ENCODE measurements at places on chromosomes 12 and 14.
A peak's percentile ranks its signal among the peaks of the same experiment; 100 is the strongest.

- DNase-seq = peak; percentile 24
These were observed 160.5 kb downstream of the BTG1 start for GRCh38 chr12:91985002-91985787.

GRCh38 chr12:83954956-83955601 is 957.5 kb downstream of the SLC6A15 start:
- no peak for DNase-seq

GRCh38 chr12:131909752-131910219 is 15.4 kb downstream of the ULK1 start:
- no peak for DNase-seq

DNA sequence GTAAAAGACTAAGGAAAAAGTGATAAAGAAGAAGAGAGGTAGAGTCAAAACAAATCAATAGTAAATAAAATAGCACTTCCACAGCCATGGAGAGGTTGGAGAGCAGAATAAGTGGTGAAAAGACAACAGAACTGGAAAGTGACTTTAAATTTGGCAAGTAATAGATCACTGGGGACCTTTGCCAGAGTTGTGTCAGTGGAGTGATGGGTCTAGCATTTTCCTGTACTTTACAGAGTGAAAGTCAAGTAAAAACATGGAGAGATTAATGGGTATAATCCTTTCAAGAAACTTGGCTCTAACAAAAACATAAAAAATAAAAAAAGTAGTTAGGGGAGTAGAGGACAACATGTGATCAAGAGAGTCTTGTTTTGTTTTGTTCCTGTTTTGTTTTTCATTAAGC is 502.2 kb upstream of the RPL10L start:
- no peak for DNase-seq

- DNase-seq = no peak
These were observed 209.7 kb upstream of the CDKN3 start for GRCh38 chr14:54186821-54187763.

Measured in activated CD8-positive, alpha-beta memory T cell treated with anti-CD3 and anti-CD28 coated beads, Interleukin-2, amount 50 U/mL, for 4 hours (primary cell).